ENCODE measurements at places on chromosomes 2 and 18.

DNA sequence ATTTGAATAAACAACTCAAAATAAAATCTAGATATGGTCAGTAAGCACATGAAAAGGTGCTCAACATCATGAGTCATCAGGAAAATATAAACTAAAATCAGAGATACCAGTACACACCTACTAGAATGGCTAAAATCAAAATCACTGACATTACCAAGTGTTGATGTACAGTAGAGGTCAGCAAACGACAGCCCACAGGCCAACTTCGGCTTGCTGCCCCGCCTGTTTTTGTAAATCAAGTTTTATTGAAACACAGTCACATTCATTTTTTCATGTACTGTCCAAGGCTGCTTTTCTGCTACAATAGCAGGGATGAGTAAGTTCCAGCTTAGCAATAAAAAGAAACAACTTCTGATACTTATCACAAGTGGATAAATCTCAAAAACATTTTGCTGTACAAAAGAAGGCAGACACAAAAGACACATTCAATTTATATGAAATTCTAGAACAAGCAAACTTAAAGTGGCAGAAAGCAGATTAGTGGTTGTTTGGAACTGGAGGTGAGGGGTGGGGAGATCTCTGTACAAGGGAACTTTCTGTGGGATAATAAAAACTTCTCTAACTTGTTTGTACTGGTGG is 32.1 kb downstream of the TRAK2 start:
- peak; percentile 43 for DNase-seq

DNA sequence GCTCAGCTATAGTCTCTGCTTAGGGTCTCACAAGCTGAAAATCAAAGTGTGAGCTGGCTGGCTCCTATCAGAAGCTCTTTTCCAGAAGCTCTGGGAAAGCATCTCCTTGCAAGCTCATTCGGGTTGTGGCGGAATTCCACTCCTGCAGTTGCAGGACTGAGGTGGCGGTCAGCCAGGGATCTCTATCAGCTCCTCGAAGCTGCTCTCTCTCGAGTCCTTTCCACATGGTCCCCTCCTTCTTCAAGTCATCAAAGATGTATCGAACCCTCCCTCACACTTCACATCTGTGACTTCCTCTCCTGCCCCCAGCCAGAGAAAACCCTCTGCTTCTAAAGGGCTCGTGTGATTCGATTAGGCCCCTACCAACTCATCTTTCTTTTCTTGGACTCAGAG is 141.7 kb downstream of the ZFP36L2 start:
- DNase-seq, result no peak

DNA sequence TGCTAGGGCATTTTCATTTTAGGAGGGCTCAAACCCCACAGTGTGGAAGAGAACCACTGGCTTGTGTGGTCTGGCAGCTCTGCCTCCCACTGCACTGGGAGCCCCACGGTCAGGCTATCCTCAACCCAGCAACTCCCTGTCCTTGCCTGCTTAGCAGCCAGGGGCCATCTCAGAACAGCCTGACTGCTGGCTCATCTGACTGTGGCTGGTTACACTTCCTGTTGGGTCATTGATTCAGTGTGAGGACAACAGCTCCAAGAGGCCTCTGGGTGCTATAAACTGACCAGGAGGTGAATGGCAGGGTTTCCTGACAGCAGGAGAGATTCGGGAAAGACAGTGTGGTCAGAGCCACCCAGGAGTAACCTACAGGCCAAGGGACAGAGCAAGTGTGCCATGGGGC is 40.1 kb downstream of the AMER3 start:
- DNase-seq, result no peak

DNA sequence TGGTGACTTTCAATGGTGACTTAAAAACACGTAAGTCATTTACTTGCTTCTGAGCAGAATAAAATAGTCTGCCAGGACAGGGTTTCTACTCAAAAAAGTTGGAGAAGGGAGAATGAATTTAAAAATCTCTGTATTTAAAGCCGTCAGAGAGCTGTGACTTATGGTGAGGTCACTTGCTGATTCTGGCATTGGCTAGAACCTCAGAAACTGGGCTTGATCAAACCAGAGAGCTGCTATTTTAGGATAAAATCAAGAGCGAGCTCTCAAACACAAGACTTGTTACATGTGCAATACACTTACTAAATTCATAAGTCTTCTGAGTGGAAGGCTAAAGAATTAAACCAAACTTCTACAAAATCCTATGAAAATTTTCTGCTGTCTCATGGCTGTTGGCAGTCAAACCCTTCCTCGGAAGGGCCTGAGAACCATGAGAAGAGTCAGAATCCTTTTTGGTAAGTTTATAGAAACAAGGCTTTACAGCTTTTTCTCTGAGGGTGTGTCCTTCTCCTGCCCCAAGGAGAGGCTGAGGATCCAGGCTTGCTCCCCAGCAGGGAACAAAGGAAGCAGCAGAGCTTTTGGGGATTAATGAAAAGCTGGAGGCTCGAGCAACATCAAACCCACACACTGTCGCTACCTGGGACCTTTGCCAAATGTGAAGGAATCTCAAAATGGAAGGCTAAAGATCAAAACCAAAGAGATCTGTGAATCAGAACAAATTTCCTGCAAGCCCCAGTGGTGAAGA is 816.4 kb downstream of the SOCS6 start:
- no peak for DNase-seq

DNA sequence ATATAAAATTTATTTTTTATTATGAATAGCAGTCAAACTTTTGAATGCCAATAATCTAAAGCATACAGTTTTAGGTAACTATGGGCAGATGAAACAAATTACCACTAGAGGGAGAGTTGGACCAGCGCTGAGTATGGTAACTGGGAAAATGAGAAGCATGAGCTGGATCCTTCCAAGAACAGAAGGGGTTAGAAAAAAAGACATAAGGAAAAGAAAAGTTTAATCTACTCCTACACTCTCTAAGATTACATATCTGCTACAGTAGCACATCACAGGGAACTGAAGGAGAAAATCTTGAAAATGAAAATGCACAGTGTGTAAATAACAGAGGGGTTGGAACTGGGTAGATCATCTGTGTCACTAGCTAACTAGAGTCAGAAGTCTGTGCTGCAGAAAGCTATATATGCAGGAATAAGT is 15.5 kb downstream of the REG3G start:
- DNase-seq, result peak; percentile 12

- DNase-seq, result no peak
These were observed 292.5 kb downstream of the MTX2 start for GRCh38 chr2:176561706-176562105.

- DNase-seq, result peak; percentile 55
These were observed 65.4 kb upstream of the HNRNPA3 start for GRCh38 chr2:177147093-177147694.

GRCh38 chr2:226797989-226798421 is 1.6 kb downstream of the IRS1 start:
- no peak for DNase-seq

- DNase-seq, result no peak
These were observed 1948.4 kb upstream of the PIK3C3 start for GRCh38 chr18:40006634-40007033.

DNA sequence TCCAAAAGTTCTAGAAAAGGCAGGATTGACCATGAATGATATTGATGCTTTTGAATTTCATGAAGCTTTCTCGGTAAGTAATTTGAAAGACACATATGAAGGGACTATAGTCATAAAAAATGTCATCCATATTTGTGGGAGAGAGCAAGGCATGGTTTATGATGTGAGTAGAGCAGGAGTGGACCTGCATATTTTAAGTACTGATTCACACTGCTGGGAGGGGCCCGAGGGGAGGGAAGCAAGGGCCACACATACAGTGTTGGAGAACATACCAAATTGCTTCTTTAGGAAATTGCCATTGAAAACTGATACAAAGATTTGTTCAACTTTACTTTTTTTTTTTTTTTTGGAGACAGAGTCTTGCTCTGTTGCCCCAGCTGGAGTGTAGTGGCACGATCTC is 39.4 kb downstream of the HADHB start:
- peak; percentile 28 for DNase-seq

- DNase-seq, result peak; percentile 88
These were observed 4.4 kb upstream of the SERPINB5 start for GRCh38 chr18:63472380-63472779.

DNA sequence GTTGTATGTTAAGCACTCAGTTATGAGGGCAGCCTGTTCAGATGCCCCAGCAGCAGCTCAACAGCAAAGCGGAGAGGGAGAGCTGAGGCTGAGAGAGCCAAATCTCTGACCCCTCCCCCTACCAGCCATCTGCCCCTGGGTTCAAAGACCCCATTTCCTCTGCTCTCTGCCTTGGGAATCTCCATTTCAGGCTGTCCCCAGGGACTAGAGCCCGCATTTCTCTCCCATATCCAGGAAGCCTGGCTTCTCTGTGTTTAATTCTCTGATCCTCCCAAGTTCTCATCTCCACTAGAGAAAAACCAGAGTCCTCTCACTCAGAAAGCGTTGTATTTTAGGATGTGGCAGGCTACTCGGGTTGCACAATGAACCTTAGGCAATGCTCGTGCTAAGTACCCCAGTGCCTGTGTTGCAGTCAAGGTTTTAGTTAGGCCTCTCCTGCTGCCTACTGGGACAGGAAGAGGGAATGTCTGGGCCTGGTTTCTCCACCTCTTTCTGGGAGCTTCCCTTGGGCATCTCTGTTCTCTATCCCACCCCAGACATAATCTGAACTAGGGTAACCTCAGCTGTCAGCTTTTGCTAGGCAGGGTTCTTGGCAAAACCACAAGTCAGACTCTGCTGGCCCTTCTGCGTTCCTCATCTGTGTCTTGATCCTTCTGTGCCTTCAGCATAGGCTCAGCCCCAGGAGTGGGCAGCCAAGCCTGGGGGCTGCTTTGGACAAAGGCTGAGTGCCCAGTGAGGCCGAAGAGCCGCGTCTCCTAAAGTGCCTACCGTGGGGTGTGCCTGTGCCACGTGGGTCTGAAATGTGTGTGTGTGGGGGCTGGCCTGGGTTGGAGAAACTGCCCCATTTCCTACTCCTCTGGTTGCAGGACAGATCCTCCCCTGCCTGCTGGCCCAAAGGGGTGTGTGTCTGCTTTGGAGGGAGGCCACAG is 96.8 kb downstream of the STPG4 start:
- DNase-seq, result no peak

DNA sequence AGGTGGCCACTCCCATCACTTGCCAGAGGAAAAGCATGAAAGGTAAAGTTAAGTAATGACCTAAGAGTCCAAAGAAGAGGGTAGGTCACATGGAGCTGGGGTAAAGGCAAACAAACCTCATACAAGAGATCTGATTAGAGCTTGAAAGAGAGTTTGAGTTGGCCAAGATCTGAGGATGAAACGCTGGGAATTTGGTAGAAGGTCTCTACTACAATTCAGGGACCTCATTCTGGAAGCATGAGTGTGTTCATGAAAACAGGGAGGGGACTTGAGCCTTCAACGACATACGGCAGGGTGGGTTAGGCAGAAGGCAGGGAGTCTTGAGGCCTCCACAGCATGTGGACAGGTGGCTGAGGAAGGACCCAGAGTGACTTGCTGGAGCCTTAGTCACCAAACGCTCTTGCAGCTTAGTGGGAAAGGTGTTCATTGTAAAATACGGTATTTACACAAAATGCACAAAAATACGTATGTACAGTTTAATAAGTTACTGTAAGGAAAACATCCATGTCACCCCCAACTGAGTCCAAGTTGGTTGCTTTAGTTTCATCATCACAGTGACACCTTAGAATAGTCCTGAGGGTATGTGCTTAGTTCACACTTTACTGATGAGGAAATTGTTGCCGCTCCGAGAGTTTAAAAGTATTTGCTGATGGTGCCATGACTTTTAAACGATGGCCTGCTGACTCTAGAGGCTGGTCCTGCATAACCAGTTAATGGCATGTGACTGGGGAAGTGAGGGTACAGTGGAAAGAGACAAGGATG is 5.0 kb upstream of the FARP2 start:
- no peak for DNase-seq

GRCh38 chr18:51946946-51947345 is 393.1 kb upstream of the DCC start:
- DNase-seq, result no peak

GRCh38 chr2:43312755-43313641 is 86.6 kb upstream of the ZFP36L2 start:
- peak; percentile 34 for DNase-seq

DNA sequence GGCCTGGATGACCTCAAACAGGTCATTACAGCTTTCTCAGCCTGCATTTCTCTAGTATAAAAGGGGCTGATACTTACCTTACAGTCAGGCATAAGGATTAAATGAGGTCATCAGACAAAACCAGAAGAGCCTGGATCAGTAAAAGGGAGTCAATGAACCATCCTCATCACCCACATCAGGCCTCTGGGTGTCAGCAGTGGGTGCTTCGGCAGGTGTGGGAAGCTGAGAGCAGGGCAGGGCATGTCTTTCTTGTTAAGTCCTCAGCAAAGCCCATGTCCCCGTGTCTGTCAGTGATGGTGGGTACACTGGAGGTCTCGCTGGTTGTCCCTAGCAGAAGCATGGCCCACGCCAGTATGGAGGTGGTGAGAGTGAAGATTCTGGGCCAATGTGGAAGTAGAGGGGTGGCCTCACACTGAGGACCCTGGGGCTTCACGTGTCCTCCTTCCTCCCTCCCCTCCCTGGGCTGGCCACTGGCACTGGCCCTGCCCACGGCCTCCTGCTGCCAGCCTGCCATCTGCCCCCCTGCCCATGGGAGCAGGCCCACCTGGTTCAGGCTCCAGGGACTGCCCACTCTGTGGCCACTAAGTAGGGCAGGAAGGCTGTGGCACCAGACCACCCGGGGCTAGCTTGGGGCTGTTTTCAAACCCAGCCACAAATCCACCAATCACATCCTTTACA is 4.4 kb downstream of the ADRA2B start:
- DNase-seq, result no peak

GRCh38 chr18:59783138-59783537 is 85.9 kb upstream of the CCBE1 start:
- DNase-seq, result peak; percentile 25

GRCh38 chr2:15628899-15629855 is 37.5 kb downstream of the DDX1 start:
- DNase-seq, result no peak

- no peak for DNase-seq
These were observed 39.8 kb upstream of the CABLES1 start for GRCh38 chr18:23095463-23095862.

GRCh38 chr2:122512091-122512490 is 756.6 kb downstream of the TSN start:
- no peak for DNase-seq

- DNase-seq, result no peak
These were observed 4.8 kb upstream of the MRPL44 start for GRCh38 chr2:223952280-223952968.

Data from LoVo (cell line).